ENCODE measurements at places on chromosomes 16 and 17.

GRCh38 chr16:28108590-28109247 lies 45.2 kb upstream of the GSG1L start:
- no peak for DNase-seq

DNA sequence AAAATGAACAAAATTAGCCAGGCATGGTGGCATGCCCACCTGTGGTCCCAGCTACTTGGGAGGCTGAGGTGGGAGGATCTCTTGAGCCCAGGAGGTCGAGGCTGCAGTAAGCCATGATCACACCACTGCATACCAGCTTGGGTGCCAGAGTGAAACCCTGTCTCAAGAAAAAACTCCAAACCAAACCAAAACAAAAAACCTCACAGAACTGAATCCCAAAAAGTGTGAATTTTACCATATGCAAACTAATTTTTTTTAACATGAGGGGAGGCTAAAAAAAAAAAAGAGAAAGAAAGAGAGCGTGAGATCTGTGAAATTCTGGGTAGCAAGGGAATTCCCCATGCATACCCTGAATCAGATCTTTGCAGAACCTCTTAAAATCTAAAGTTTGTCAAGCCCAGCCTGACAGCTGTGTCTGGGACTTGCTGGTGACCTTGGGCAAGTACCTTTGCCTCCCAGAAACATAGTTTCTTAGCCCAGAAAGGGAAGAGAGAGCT lies 17.1 kb upstream of the CDH1 start:
- no peak for DNase-seq

DNA sequence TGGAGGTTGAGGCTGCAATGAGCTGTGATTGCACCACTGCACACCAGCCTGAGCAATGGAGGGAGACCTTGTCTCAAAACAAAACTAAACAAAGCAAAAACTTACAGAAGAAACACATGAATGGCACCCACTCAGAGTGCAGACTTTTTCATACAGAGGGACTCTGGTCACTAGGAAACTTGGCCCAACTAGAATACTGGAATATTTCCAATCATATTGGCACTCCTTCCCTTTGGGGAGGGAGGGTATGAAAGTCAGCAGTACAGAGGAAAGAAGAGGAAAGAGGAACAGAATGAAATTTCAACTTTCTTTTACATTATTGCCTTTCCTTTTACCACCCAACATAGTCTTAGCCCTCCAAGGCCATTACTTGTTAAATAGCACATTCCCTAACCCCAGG lies 28.2 kb downstream of the CMTR2 start:
- DNase-seq = no peak

- DNase-seq = no peak
Observed at GRCh38 chr17:6870841-6871240, 39.3 kb upstream of the TEKT1 start.

DNA sequence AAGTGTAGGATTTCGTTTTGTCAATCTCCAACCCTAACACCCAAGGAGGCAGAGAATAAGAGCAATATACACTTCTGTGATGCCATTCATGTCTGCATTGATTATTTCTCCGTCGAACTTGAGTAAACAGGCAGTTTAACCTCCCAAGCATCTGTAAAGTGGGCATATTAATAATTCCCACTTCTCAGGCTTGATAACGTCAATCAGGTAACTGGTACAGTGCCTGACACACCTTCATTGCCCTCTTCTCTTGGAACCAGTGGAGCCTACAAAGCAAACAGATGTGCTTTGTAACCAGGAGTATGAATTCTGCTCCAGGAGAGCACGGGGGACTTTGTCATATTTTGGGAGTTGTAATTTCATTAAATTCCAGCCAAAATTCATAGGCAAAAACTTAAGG lies 32.5 kb upstream of the PLCG2 start:
- DNase-seq = no peak

DNA sequence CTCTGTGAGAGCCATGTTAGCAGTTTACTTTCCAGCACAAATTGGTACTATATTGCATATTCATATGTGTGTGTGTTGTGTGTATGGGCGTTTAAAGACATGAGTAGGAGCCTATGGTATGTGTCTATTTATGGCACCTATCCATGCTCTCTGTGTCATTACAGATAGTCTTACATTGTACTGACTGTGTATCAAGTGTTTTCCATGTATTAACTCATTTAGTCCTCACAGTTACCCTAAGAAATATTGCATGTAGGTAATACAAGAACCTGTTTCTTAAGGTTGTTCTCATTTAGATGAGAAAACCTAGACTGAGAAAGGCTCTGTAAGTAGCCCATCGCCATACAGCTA lies 1.6 kb downstream of the ALG1 start:
- peak; percentile 53 for DNase-seq

DNA sequence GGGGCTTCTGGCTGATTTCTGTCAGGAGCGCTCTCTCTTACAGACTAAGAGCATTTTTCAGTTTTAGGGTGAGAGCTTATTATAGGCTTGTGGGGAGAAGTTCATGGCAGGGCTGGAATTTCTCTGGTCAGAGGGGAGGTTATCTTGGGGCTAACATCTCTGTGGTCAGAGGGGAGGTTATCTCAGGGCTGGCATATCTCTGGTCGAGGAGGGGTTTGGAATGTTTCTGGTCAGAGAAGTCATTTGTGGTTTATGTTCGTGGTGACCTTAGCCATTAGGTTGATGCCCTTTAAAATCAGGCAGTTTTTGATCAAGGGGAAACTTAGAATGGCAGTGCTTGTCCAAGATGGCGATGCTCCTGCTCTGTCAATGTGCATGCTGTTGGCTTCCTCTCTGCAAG lies 10.8 kb upstream of the USP31 start:
- no peak for DNase-seq

DNA sequence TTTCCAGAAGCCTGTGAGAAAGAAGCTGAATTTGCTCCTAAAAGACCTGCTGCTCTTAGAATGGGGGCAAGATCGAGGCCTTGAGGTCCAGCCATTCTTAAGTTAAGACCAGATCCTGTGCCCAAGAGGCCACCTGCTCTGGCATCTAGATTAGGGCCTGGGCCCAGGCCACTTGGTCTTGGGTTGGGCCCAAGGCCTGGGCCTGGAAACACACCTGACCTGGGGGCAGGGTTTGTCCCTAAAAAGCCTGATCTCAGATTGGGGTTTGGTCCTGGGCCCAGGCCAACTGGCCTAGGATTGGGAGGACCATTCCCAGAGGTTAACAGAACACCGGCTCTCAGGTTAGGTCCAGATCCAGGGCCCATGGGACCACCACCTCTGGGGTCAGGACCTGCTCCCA lies 12.9 kb downstream of the CHTF8 start:
- no peak for DNase-seq

DNA sequence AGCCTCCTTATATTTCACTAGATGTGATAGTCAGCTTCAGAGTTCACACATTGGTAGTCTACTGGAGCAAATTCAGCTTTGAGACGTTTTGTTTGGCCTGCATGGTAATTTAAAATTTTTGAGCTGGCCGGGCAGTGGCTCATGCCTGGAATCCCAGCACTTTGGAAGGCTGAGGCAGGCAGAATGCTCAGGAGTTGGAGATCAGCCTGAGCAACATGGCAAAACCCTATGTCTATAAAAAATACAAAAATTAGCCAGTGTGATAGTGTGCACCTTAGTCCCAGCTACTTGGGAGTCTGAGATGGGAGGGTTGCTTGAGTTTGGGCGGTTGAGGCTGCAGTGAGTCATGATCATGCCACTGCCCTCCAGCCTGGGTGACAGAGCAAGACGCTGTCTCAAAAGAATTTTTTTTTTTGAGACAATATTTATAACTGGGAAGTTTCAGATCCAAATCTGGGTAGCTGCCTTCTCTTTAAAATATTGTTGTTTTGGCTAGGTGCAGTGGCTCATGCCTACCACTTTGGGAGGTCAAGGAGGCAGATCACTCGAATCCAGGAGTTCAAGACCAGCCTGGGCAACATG lies 4.8 kb upstream of the BLMH start:
- no peak for DNase-seq

GRCh38 chr17:77746393-77746792 lies 212.1 kb upstream of the TNRC6C start:
- DNase-seq = no peak

GRCh38 chr17:80616705-80617104 lies 72.1 kb downstream of the RPTOR start:
- no peak for DNase-seq

DNA sequence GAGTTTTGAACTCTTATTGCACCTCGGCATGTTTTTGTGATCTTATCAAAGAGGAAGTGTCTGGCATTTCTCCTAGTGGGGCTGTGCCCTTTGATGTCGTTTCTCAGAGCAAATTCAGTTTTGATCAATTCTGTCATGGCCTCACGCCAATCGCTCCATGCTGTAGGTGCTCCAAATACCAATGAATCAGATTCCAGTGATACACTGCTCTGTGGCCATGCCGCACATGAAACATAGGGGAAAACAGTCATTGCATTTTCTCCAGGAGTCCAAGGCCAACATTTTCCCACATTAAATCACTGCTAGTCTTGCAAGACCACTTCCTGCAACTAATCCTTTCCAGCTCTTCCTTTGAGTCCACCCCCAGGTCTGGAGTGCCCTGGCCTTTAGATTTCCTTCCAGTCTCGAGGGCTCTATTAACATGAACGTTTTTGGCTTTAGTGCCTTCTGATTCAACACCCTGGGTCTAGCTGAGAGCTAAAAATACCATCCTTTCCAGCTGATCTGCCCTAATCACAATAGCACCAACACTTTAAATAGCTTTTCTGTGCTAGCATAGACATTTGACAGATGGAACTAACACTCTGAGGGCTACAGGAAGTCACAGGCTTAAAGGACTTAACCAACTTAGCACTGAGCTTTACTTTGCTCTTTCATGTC lies 18.2 kb upstream of the RASL10B start:
- DNase-seq = peak; percentile 94

DNA sequence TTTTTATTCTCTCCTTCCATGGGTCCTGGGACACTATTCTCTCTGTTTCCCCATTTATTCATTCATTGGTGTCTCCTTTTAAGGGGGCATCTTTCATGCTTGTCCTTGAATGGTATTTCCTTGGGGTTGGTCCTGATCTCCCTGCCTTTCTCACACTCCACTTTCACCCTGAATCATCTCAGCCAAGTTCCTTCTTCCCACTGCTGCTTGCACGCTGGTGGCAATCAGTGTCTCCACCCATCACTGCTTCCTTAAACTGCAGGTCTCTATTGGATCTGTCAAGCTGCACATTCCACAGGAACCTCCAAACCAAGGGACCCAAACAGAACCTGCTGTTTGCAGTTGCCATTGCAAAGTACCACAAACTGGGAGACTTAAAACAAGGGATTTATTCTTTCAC lies 89.3 kb upstream of the SDK2 start:
- no peak for DNase-seq

- DNase-seq = no peak
Observed at GRCh38 chr16:8740775-8741355, 56.6 kb downstream of the TMEM186 start.

- peak; percentile 96 for DNase-seq
Observed at GRCh38 chr16:29290631-29291247, 115.8 kb downstream of the NPIPB11 start.

- DNase-seq = no peak
Observed at GRCh38 chr16:58030136-58030840, 4.7 kb downstream of the MMP15 start.

DNA sequence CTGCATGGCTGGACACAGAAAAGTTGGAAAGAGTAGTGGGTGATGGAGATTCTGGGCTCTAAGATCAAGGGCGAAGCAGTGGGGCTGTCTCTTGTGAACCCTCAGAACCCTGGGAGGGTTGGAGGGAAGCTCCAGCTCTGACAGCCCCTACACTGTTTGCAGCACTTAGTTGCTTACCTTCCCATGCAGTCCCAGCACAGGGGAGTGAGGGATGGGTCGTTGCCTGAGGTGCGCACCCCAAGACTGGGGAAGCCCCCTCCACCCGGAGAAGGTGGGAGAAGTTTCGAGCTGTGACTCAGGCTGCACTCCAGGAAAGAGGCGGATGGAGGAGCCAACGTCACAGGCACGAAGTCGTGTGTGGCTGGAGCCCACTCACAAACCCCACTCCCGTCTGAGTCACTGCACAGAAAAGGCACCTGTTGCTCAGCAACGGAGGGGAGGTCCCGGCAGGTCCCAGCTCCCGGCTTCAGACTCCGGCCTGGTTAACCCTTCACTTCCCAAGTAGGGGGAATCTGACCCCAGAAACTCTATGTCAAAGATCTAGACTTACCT lies 60.1 kb downstream of the AIPL1 start:
- DNase-seq = peak; percentile 1

GRCh38 chr17:41278176-41278955 lies 2.9 kb downstream of the KRTAP9-7 start:
- DNase-seq = no peak

GRCh38 chr16:64440005-64440404 lies 681.9 kb downstream of the CDH11 start:
- DNase-seq = no peak

- no peak for DNase-seq
Observed at GRCh38 chr16:86723689-86724088, 145.3 kb downstream of the FOXL1 start.

DNA sequence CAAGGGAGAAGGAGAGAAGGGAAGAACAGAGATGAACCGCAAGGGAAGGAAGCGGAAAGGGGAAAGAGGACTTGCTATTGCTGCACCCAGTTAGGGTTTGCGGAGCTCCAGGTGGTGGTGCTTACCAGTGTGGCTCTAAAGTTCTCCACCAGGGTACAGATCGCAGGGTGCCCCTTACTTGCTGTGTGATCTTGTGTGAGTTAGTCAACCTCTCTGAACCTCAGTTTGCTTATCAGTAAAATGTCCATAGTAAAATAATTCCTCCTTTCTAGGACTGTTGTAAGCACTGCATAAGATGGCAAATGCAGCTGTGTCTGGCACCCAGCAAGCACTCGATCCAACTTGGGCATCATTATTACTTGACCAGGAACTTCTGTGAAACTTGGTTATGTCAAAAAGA lies 230.7 kb upstream of the CDH5 start:
- no peak for DNase-seq
